Thyroid gland (tissue), 4 donors: ENCODE measurements at places on chromosomes 2 and 18.
A peak's percentile ranks its signal among the peaks of the same experiment; 100 is the strongest.

GRCh38 chr2:31378389-31378788 is 36.2 kb downstream of the XDH start:
- no peak for DNase-seq
- H3K36me3 ChIP-seq: no peaks in the 10 kb centered on the region
- no peaks in the 10 kb centered on the region for H3K27me3 ChIP-seq
- H3K27ac ChIP-seq: no peak overlapping the region

DNA sequence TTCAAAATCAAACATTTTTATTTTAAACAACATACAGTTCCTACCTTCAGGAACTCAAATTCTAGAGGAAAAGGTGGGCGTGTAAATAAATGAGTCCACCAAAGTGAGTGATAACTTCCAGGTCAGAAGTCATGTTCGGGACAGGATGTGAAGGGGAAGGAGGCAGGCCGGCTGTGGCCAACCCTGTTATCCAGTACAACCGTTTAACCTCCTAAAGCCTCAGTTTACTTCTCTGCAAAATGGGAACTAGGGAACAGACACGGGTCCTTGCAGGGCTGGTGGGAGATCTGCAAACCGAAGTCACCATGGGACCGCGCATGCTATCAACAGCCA is 373 bp downstream of the EIPR1 start:
- peaks cover 11% of the 10 kb centered on the region for H3K4me1 ChIP-seq
- H3K36me3 ChIP-seq: no peaks in the 10 kb centered on the region
- H3K27me3 ChIP-seq: no peaks in the 10 kb centered on the region

GRCh38 chr18:23552505-23552904 is 33.8 kb downstream of the NPC1 start:
- H3K27me3 ChIP-seq: no peaks in the 10 kb centered on the region
- H3K4me1 ChIP-seq: peaks cover 11% of the 10 kb centered on the region
- H3K4me3 ChIP-seq: no peak overlapping the region
- peaks cover 29% of the 10 kb centered on the region for H3K36me3 ChIP-seq
- no peak overlapping the region for H3K27ac ChIP-seq

DNA sequence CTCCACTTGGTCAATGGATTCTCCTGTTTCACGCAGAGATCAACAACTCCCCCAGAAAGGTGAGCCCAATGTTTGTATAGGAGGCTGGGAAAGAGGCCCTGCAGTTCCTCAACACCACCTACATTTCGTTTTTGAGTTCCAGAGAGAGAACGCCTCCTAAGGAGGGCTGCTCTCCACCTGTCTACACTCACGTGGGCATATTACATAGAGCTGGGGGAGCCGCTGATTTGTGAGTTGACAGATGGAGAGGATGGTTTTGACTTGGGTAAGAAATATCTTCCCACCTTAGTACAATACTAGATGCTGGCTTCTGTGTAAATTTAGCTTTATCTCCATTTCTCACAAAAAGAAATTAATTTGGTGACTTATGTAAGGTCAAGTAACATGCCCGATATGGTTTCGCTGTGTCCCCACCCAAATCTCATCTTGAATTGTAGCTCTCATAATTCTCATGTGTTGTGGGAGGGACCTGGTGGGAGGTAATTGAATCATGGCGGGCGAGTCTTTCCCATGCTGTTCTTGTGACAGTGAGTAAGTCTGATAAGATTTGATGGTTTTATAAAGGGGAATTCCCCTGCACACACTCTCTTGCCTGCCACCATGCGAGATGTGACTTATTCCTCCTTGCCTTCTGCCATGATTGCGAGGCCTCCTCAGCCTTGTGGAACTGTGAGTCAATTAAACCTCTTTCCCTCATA is 274.5 kb upstream of the PXDN start:
- no peaks in the 10 kb centered on the region for H3K36me3 ChIP-seq
- no peaks in the 10 kb centered on the region for H3K27me3 ChIP-seq
- H3K4me1 ChIP-seq: no peaks in the 10 kb centered on the region
- no peak overlapping the region for H3K4me3 ChIP-seq
- no peak for DNase-seq

DNA sequence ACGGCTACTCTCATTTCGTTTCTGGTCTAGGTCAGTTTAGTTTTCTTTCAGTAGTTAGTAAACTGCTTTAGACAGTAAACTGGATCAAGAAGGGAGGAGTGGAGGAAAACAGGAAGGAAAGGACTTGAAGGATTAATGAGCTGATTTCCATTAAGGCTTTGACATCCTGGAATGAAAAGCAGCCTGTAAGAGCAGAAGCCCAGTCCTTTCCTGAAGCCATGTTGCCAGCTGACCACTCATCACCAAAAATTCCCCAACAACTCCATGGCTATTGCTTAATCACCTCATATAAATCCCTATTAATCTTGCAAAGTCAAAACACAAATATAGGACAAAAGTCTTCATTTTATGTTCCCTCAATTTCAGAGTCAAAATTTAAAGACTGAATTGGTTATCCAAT is 113.7 kb upstream of the ZFP36L2 start:
- no peaks in the 10 kb centered on the region for H3K27me3 ChIP-seq
- DNase-seq: no peak
- H3K27ac ChIP-seq: peak overlapping the region; percentile 9
- H3K4me1 ChIP-seq: peaks cover 53% of the 10 kb centered on the region
- no peak overlapping the region for H3K4me3 ChIP-seq

GRCh38 chr2:26977012-26977411 is 6.6 kb downstream of the MAPRE3 start:
- no peaks in the 10 kb centered on the region for H3K27me3 ChIP-seq
- H3K36me3 ChIP-seq: no peaks in the 10 kb centered on the region
- no peak overlapping the region for H3K4me3 ChIP-seq
- DNase-seq: no peak

DNA sequence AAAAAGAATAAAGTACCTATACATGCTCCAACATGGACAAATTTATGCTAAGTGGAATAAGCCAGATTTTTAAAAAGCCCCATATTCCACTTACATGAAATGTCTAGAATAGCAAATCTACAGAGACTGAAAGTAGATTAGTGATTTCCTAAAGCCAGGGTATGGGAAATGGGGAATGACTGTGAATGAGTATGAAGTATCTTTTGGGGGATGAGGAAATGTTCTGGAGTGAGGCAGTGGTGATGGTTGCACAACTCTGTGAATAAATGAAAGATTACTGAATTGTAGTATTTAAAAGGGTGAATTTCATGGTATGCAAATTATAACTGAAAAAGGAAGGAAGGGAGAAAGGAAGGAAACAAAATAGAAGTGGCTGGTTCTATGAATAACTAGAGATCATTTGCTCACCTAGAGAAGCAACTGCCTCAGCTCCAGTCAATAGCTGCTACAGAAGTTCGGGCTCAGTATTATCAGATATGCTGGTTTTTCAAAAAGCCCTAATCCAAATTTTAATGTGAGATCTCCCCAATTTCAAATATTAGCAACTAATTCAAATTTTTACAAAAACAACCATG is 39.3 kb downstream of the MAP3K2 start:
- no peaks in the 10 kb centered on the region for H3K36me3 ChIP-seq
- DNase-seq: no peak
- peaks cover 27% of the 10 kb centered on the region for H3K4me1 ChIP-seq
- no peaks in the 10 kb centered on the region for H3K27me3 ChIP-seq
- H3K4me3 ChIP-seq: no peak overlapping the region
